ENCODE measurements at places on chromosomes 11 and 22. TPM values are rescaled to one million over a fixed set of nuclear protein-coding genes. Genes with fewer than 3 reads are reported as not detected.
A peak's percentile ranks its signal among the peaks of the same experiment; 100 is the strongest.

DNA sequence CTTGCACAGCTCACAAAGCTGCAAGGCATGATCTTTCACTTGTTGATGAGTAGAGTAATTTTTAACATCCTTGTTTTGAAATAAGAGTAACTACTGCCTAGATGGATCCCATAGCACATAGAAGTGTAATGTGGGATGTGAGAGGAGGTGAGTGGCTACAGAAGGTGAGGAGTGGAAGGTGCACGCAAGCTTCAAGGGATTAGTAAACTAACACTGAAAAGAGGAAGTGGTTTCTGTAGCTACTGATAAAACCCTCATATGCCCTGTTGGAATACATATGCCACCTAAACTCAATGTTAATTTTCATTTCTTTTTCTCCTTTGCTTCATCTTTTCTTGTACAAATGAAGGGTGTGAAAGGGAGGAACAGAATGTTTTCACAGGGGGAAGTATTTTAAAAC, 22.0 kb upstream of the CTSC start:
- DNase-seq: no peak

DNA sequence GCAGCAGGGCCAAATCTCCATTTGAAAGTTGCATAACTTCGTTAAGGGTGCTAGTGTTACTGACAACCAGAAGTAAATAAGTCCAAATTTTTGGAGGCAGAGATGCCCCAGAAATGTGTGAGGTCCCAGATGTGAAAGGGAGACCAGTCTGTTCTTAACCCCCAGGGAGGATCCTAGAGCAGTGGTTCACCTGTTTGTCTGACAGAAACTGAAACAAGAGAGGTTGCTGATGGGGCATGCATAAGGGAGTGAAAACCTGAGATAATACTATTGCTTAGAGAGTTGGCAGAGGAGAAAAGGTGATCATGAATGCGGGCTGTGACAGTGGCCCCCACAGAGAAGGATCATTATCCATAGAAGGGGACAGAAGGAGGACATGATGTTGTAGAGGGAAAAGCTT, 3.8 kb downstream of the CBLIF start:
- no peak for DNase-seq

GRCh38 chr22:19126309-19127273, 4.4 kb upstream of the DGCR2 start:
- no peak for DNase-seq

GRCh38 chr11:34621876-34622275, 983 bp downstream of the EHF start:
- no peak for DNase-seq

DNA sequence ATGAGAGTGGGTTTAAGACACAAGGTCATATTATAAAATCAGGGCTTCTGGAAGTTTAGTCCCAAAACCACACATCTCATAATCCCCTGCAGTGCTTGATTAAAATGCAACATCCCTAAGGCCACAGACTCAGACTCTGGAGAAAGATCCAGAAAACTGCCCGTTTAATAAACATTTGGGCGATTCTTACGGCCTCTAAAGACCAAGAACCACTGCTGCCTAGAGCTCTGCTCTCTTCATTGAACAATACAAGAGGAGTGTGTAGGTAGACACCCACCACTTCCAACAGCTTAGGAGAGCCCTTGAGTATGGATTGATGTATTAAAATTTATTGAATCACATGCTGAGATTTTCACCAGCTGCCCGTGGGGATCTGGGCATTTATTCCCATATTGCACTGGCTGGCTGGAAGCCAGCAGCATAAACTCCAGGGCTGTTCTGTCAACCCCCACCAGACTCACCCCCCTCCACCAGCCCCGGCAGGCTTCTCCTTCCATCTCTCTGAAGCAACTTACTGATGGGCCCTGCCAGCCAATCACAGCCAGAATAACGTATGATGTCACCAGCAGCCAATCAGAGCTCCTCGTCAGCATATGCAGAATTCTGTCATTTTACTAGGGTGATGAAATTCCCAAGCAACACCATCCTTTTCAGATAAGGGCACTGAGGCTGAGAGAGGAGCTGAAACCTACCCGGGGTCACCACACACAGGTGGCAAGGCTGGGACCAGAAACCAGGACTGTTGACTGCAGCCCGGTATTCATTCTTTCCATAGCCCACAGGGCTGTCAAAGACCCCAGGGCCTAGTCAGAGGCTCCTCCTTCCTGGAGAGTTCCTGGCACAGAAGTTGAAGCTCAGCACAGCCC, 749 bp upstream of the BEST1 start:
- peak; percentile 98 for DNase-seq

DNA sequence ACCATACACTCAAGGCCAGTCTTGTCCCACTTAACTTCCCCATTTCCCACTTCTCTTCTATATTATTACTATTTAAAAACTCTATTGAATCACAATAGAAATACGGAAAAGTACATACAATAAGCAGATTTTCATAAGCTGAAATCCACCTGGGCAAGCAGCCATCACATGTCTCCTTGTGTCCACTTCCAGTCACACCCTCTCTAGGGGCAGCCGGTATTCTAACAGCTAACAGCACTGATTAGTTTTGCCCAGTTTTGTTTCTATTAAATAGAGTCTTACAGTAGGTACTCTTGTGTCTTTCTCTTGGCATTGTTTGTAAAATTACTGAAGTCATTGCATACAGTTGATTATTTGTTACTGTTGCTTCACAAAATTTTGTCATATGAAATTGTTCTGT, 37.8 kb downstream of the PPP6R3 start:
- DNase-seq: peak; percentile 21

DNA sequence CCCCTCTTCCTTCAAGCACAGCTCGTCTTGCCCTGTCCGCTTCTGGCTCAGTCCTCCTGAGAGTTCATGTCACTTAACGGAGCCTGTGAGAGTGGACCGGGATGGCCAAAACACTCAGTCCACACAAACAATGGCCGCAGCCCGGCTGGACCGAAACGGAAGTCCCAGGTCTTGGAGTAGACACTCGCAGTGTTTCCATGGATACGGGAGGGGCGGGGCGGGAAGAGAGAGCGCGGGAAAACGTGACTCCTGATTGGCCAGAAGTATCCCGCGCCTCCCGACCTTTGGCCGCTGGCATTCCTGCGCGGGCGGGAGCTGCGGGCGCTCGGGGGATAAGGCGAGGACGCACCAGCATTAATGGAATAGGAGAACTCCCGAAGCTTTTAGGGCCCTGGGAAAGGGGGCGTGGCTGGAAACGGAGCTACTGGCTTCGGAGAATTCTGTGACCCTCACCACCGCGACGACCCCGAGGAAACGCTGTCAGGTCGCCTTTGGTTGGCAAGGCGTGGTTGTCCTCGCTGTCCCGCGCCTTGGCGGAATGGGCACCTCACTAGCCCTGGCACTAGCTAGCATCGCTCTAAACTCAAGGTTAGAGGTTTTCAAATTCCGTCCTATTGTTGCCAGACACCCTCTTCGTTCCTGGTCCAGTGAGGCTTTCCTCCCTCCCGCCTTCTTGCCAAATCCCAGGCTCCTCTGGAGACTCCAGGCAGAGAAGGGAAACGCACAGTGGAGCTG, at the start of the genes NLRP14 and ZNF214:
NLRP14 (plus strand) TSS at position 297 of the 735 bp plus-strand sequence. CDS start 18,108 bp downstream, outside the sequence.
ZNF214 (minus strand) TSS at position 164 of the 735 bp plus-strand sequence. CDS start 17,511 bp downstream, outside the sequence.
- peak; percentile 96 for DNase-seq

DNA sequence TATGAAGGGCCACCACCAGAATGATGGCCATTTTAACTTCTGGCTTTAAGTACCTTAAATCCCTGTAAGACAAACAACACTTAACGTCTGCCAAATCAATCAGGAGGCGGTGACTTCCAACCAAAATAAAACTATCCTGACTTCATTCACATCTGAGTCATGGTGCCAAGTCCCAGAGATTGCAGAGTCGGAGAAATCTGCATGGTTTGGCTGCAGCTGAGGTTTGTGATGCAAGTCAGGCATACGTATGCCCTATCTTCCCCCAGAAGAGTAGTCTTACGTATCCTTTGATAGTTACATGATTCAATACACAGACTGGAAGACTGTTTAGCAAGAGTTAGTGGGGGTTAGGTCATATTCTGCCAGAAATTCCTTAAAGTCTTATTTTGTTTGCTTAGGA, 1.7 kb upstream of the GAB2 start:
- peak; percentile 99 for DNase-seq

- DNase-seq: peak; percentile 57
These were observed 18.9 kb upstream of the PPP6R3 start for GRCh38 chr11:68441466-68442230.

GRCh38 chr11:126090452-126090851, 27.8 kb upstream of the CDON start:
- DNase-seq: no peak

GRCh38 chr11:111604392-111605009, 2.3 kb downstream of the SIK2 start:
- peak; percentile 62 for DNase-seq

- DNase-seq: no peak
These were observed 156.0 kb upstream of the SOX6 start for GRCh38 chr11:16512198-16512898.

GRCh38 chr11:110564676-110565356, 135.1 kb downstream of the FDX1 start:
- DNase-seq: no peak

- DNase-seq: no peak
These were observed 11.0 kb upstream of the BLID start for GRCh38 chr11:122127020-122127419.

DNA sequence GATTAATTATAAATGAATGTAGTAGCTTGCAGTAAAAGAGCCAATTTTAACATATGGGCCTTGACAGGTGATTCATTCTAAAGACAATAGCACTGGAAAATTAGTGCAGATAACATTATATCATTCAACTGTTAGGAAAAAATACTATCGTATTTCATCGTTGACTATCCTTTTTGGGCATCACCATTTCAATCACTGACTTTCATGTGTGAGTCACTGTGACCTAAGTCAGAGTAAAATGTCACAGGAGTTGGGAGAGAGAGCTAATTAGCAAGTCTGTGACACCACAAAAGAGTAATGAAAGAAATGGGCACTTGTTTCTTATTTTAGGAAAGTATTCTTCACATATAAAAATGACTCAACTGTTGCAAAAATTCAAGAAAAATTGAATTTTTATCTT, 253.8 kb upstream of the CNTN5 start:
- no peak for DNase-seq

DNA sequence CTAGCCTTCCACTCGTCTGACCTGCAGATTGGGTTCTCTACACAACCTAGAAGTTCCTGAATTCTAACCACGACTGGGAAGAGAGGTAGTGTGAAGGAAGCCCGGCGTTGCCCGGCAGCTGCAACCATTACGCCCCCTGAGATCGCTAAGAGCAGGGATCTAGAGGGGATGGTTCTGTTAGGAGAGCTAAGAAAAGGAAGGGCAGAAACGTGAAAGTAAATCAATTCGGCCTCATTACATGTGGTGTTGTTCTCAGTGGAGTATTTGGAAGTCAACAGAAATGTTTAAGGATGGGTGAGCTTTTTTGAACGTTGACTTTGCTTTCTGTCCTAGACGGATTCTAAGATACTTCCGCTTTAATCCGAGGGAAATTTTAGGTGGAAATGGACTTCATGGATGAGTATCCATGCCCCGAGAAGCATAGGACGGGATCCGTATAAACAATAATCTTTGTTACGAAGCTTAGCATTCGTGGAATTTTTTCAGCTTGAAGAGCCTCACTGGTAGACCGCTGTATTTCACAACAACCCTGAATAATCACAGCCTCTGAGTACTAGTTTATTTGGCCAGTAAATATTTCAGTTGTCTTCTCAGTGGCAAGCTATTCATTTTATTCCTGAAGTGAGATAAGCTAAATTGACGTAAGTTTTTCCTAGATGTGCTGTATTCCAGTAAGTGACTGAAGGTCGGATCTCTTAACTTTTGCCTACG, 629 bp downstream of the ATP5MG start:
- DNase-seq: peak; percentile 94

DNA sequence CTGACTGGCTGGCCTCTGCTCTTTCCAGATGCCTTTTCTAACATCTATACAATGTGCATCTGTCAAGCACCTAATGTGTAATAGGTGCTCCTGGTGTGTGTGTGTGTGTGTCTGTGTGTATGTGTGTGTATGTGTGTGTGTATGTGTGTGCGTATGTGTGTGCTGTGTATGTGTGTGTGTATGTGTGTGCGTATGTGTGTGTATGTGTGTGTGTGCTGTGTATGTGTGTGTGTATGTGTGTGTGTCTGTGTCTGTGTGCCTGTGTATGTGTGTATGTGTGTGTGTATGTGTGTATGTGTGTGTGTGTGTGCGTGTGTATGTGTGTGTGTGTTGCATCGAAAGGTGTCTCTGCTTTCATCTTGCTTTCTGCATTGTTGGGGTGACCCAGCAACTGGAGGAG, 57.9 kb downstream of the PKNOX2 start:
- DNase-seq: no peak

GRCh38 chr11:63660972-63661371, 10.2 kb downstream of the ATL3 start:
- DNase-seq: no peak

DNA sequence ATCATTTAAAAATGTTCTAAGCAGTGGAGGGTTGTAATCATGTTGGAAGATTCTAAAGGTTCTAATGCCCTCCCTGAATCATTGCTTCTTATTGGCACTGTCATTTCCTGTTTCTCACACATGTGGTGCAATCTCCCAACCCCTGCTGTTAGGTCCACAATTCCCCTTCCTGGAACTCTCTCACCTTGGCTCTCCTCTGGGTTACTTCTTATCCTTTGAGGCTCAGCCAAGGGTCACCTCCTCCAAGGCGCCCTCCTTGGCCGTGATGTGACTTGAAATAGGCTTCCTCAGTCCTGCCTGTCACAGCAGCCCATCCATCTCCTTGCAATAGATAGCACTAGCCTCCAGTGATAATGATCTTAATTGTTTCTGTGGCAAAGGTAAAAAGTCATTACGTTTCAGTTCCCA, 149.8 kb downstream of the TTC17 start:
- DNase-seq: peak; percentile 52

DNA sequence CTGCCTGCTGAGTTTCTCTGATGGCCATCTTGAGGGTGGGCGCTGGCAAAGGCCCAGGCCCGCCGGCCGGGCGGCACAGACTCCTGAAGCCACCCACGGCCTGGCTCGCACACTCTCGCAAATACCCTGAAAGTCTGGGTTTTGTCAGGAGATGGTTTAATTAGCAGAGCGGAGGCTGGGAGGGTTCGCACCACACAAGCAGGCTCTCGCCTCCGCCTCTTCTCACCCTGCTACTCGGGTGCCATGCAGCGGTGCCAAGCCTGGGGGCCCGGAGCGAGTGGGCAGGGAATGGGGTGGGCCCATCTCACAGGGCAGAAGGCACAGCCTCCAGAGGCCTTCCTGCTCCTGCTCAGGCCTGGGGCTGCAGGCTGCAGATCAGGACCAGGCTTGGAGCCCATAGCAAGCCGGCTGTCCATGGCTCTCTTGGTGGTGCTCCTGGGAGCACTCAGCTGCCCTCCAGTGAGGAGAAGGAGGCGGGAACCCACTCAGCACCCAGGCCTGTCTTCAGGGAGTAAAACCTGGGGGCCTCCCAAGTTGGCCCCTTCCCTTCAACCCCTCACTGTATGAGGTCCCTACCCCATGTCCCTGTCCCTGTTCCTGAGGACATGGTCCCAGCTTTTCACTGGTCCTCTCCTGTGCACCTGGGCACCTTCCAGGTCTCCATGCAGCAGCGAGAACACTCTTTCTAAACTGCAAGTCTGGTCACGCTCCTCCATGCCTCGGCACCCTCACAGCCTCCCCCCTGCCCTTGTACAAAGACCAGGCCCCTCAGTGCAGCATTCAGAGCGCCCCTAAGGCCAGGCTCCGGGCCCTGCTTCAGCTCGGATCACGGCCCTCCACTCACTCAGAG, 62.0 kb downstream of the FLRT1 start:
- no peak for DNase-seq

The SCUBE2 gene
- 0.21 TPM for total RNA-seq

The RASSF10 gene
- total RNA-seq: 8.2 TPM

The PRG3 gene
- total RNA-seq: not detected

The BIRC2 gene
- total RNA-seq: 40.4 TPM

The GPHA2 gene
- not detected for total RNA-seq

The FAM180B gene
- not detected for total RNA-seq

The P2RX6 gene
- total RNA-seq: 11.8 TPM

The MOV10L1 gene
- total RNA-seq: not detected

The PRRG4 gene
- not detected for total RNA-seq

The OR2D2 gene
- total RNA-seq: not detected

The CARD16 gene
- total RNA-seq: not detected

Measured in cardiac muscle cell (in vitro differentiated cells and primary cell).